Omental fat pad (tissue), 4 donors: ENCODE measurements at places on chromosomes 11 and 22.

DNA sequence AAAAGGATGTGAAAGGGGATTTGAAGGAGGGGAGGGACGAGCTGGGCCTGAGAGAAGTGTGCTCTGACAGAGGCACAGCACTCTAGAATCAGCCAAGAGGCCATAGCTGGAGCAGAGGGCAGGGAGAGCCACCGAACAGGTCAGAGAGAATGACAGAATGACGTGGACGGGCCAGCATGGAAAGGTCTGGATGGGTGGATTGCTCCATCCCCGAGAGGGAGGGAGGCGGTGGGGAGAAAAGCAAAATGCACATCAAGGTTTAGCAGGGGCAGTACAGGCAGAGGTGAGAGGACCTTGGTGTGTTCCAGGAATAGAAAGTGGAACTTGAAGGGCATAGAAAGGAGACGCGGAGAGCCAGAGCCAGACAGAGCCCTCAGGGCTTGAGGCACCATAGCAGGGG lies 6.9 kb downstream of the PMM1 start:
- no peak for DNase-seq

- no peak for DNase-seq
Measured at GRCh38 chr11:61963282-61964057, 4.0 kb downstream of the FTH1 start.

GRCh38 chr22:36386351-36386899 lies 1.3 kb downstream of the MYH9 start:
- DNase-seq, result no peak

DNA sequence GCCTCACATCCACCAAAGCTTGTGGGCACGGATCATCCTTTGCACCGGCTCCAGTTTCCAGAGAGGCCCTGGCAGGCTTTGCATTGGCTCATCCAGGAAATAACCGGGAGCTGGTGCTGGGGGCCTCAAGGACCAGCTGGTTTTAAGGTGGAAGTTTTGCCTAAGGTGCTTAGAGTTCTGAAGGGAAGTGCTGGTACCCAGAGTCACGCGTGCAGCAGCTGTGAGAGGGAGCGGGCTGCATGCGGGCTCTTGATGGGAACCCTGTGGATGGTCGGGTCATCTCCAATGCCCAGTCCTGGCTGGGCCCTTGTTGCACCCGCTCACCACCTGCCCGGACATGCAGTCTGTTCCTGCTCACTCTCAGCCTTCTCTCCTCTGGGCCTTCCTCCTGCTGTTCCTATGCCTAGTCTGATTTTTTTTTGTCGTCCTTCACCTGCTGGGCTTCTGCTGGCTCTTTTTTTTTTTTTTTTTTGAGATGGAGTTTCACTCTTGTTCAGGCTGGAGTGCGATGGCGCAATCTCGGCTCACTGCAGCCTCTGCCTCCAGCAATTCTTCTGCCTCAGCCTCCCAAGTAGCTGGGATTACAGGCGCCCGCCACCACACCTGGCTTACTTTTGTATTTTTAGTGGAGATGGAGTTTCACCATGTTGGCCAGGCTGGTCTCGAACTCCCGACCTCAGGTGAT lies 24.0 kb upstream of the PRR5 start:
- DNase-seq, result no peak

GRCh38 chr11:96102664-96103078 lies 178.8 kb upstream of the MTMR2 start:
- DNase-seq, result no peak

DNA sequence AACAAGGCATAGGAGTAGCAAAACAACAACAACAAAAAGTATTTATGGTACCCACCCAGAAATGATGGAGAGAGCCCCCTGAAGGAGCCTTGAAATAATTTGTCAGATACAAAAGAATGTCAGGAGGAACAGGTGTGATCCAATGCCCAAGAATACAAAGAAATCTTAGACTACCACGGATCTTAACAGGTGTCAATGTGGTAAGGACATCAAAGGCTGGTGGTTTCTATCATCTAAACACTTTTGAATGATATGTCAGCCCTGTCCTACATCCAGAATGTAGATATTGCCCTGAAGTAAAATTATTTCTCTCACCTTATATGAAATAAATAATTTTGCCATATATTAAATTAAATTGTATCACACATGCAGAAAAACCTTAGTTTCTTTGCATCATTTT lies 386.4 kb upstream of the ANO5 start:
- no peak for DNase-seq

- no peak for DNase-seq
Measured at GRCh38 chr22:25745341-25746011, 3.5 kb downstream of the MYO18B start.

- DNase-seq, result no peak
Measured at GRCh38 chr11:30150425-30150824, 80.4 kb upstream of the FSHB start.

- no peak for DNase-seq
Measured at GRCh38 chr11:35787013-35787504, 124.5 kb downstream of the TRIM44 start.

DNA sequence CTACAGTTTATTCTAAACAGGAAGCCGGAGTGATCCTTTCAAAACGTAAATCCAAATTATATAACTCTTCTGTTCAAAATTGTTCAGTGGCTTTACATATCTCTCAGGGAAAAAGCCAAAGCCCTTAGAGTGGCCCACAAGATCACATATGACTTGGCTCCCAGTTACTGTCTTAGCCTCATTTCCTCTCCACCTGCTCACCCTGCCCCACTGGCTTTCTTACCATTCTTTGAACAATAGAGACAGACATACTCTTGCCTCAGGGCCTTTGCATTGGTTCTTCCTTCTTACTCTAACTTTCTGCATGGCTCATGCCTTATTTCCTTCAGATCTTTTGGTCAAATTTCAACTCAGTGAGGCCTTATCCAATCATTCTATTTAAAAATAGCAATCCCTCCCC lies 52.1 kb downstream of the STIM1 start:
- DNase-seq, result no peak

DNA sequence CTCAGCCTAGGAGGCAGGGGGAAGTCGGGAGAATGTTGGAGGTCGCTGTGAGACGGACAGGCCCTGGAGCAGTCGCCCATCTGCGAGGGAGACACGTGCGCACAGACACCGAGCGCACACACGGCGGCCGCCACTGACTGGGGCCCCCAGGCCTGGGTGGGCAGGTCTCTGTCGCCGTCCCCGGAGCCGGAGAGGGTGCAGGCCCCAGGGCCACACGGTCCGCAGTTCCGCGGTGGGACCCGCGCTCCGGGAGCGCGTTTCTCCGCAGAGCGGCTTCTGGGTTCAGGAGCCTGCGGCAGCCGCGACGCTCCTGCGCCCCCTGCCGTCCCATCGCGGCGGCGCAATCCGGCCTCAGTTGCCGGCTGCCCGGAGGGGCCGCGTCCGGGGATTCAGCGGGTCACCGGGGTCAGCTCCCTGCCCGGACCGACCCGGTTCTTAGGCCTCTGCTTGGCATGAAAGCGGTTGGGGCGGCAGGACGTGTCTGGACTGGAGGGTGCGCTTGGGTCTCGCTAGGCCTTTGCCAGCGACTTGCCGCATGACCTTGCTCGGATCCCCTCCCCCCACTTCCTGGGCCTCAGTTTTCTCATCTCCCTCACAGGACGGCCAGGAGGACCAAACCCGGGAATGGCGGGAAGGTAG lies 31.2 kb downstream of the PDE2A start:
- DNase-seq, result no peak

DNA sequence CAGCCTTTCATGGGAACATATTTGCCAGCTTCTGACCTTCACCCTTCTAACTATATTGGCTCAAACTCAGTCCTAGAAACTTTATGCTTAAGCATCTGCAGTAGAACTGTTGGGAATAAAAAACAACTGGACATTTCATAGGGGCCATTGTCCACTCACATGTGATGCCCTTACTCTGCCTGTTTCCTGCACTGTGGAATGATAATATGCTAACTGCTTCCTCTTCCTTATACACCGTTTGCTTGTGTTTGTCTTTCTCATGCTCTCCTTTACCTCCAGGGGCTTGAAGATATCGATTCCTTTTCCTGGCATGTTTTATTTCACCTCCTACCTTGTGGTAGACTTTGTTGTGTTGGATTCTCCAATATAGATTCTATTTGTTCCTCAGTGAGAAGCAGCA lies 333.0 kb upstream of the DDI1 start:
- no peak for DNase-seq

DNA sequence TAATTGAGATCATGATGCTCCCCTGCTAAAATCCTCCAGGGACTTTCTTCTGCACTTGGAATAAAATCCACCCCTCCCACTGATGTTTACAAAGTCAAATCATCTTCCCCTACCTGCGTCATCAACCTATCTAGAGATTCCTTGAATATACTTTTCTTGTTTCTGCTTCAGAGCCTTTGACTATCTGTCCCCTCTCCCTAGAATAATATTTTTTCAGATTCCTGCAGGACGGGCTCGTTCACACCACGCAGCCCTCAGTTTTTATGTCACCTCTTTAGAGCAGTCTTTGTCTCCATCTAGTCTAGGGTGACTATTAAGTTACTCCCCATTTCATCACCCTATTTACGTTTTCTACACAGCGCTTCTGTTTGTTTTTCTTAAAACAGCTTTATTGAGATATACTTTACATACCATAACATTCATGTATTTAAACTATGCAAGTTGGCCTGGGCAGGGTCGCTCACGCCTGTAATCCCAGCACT lies 94.8 kb upstream of the SESN3 start:
- no peak for DNase-seq

DNA sequence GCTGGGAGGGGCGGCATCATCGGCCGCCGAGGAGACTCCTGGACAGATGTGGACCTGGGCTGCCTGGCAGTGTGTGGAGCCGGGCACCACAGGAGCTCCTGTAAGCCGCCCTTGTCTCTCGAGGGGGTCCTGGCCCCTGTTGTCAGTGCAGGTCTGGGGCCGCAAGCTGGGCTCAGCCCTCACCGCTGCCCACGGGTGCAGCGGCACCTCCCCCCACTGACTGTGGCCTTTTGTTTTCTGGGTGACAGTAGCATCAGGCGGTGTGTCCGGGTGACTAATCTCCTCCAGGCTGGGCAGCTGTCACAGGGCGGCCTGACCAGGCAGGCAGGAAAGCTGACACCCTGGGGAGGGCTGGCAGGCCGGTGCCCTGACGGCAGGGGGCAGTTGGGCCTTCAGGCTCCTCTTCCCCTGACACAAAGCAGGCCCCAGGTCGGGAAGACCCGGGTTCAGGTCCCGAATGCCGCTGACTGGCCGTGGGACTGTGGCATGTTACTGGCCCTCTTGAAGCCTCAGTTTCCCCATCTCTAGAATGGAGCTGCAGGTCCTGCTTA lies 16.3 kb downstream of the DGKZ start:
- no peak for DNase-seq

DNA sequence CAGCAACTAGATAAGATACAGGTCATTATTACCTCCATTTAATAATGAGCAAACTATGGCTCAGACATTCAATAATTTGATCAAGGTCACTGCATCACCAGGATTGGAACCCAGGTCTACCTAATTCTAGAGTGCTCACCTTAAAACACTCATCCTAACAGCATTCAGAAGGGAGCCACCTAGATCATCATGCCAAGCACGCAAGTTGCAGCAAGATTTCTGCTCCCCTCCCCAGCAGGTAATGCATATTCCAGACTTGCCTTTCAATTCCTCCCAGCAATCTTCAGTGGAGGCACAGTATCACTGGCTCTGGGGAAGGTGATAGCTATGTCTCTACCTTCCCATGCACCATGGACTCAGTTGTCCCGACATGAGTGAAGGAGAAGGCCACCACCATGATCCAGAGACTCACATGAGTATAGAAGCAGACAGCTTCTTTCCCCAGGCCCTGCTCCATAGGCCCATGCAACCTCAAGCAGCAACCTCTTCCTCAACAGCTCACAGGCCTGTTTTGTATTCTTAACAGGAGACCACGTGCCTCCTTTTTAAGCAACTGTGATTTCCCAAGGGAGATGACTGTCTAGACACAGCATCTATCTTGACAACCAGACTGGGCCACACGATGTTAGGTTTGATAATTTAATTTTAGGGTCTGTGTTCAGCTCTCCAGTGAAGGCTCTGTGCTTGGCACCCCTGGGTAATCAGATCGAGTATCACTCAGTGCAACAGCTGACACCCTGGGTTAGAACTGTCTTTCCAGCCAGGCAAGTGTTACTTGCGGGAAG lies 36.4 kb downstream of the RAB30 start:
- no peak for DNase-seq

GRCh38 chr11:2713661-2714462 lies 14.1 kb upstream of the KCNQ1OT1 start:
- DNase-seq, result no peak

DNA sequence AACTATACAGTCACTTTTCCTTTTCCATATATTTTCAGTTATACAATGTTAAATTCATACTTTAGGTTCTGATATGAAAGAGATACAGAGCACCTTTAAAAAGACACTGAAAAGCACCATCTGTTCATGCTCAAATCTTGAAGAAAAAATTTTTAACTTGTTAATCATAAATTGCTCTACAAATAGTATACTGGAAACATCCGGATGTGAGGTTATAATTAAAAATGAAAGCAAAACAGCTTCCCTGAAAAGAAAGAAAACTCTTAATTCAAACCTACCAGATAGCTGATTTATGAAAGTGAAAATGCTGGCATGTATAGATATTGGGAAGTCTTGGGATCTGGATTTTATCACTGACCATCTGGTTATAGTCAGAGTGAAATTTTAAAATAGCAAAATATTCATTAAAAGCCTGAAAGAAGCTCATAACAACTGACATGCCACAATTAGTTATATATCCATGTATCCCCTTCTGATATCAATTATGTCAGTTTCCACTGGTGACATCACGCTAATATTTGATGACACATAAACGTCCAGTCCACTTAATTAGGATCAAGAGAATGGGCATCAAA lies 740.0 kb downstream of the DLG2 start:
- no peak for DNase-seq

DNA sequence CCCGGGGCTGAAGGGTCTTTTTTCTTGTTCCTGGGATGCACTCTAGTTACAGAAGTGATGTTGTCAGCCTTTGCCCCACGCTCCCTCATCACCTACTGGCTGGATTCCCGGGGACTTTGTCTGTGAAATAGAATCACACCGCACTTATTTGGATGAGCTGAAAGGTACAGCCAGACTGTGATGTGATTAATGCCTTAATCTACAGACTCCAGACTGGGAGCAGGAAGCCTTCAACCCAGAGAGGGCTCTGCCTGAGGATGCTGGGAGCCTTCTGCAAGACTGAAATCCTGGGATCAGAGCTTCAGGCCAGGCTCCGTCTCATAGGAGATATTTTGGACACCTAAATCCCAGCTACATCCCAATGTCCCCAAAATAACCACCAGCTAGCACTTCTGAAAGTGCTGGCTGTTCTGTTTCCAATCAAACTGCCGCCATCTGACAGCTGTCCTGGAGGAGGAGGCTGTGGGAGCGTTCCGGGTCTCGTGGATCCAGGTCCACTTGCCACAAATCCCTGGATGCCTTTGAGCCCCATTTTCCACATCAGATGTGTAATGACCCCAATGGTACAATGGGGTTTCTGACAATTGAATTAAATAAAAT lies 688.5 kb downstream of the TBC1D22A start:
- no peak for DNase-seq

DNA sequence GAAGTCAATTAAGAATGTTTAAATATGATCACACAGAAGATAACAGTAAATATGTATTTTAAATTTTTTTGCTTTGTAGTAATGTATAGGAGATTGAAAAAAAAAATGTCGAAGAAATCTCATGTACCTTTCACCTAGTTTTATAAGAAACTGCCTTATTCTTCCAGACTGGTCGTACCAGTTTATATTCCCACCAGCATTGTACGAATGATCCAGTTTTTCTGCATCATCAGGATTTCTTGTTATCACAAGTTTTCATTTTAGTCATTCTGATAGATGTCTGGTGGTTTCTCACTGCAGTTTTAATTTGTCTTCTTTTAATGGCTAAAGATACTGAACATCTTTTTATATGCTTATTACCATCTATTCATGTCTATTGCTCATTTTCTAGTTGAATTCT lies 101.8 kb upstream of the CTSC start:
- no peak for DNase-seq

GRCh38 chr11:19995145-19995544 lies 165.1 kb downstream of the DBX1 start:
- no peak for DNase-seq
